ENCODE measurements at places on chromosomes 3 and 15. TPM values are rescaled to one million over a fixed set of nuclear protein-coding genes. Genes with fewer than 3 reads are reported as not detected.

The CEP97 gene
- polyA plus RNA-seq, result 0.78 TPM

GRCh38 chr15:74424901-74425528, 8.7 kb downstream of the SEMA7A start:
- no peaks in the 10 kb centered on the region for H3K27me3 ChIP-seq
- H3K4me3 ChIP-seq, result no peak overlapping the region
- H3K27ac ChIP-seq, result no peak overlapping the region

DNA sequence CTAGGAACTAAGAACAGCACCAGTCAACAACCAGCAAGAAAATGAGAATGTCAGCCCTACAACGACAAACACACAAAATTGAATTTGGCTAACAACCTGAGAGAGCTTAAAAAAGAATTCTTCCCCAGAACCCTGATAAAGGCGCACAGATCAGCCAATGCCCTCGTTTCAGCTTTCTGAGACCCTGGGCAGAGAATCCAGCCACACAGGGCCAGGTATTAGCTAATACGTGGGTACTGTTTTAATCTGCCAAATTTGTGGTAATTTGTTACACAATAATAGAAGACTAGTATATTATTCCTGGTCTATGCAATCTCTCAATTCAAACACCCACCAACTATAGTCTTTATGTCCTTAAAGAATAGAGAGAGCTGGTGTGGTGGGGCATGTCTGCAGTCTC, 291.6 kb upstream of the GADL1 start:
- peaks cover 26% of the 10 kb centered on the region for H3K4me1 ChIP-seq
- no peak overlapping the region for H3K27ac ChIP-seq
- H3K36me3 ChIP-seq, result no peaks in the 10 kb centered on the region
- no peaks in the 10 kb centered on the region for H3K27me3 ChIP-seq
- no peak for DNase-seq
- H3K4me3 ChIP-seq, result no peak overlapping the region

DNA sequence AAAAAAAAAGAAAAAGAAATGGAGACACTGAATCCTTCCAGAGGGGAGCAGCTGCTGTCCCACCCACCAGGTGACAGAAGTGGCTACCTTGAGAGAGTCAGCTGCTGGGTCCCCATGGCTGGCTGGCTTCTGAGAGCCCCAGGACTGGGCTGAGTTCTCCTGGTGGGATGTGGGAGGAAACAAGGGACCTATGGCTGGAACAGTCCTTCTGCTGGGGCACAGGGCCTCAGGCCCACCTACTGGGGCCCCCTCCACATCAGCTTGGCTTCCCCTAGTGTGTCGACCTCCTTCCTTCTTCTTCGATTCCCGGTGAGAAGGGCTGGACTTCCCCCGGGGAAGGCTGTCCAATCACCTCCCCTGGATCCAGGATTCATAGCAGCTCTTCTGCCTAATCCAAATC, 32.3 kb downstream of the PRR20G start:
- no peak for DNase-seq
- no peaks in the 10 kb centered on the region for H3K27me3 ChIP-seq
- no peaks in the 10 kb centered on the region for H3K4me1 ChIP-seq
- H3K36me3 ChIP-seq, result no peaks in the 10 kb centered on the region
- H3K4me3 ChIP-seq, result no peak overlapping the region

DNA sequence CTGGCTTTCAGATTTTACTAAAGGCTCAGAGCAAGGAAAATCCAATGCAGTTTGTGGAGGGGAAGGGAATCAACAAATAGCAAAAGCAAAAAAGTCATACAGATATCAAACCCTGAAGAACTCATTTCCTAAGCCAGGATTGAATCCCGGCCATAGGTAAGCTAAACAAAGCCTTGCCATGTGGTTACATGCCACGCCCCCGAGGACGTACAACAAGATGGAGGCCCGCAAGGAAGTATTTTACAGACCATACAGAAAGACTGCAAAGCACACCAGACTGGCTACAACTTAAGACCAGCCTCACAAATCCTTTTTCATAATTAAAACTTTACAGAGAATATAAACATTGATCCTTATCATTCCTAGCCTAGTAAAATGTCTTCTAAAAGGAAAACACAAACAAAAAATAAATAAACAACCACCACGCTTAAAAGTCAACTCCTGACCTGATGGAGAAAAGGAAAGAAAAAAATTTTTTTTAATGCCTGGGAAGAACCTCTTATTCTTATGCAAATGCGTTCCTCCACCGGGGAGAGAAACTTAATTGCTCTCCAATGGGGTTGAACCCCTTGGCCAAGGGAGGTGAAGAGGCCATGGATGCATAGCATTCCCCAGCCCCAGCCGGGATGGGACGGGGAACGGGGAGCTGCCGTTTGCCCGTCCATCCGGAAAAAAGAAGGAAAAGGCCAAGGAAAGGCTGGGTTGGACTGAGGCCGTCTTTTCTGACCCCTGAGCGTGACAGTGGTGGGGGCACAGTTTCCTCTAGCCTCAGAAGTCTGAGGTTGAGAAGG, 39.3 kb downstream of the IL1RAP start:
- no peak for DNase-seq
- H3K4me1 ChIP-seq, result peaks cover 22% of the 10 kb centered on the region
- no peak overlapping the region for H3K4me3 ChIP-seq
- H3K27ac ChIP-seq, result no peak overlapping the region

The REC114 gene
- not detected for polyA plus RNA-seq

DNA sequence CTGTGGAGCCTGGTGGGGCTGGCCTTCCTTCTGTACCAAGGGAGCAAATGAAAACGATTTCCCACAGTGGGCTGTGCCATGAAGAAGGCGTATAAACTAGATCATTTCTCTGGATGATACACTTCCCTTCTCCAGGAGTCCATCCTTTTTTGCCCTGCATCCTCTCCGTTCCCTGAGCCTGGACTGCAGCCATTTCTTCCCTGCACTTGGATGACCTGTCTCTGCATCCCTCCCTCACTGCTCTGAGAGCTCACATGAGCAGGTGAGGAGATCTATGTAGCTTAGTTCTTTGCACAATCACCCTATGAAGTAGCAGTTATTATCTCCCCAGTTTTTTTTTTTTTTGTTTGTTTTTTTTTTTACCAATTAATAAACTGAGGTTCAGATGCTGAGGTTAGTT, 46.7 kb downstream of the IQSEC1 start:
- H3K27ac ChIP-seq, result no peak overlapping the region
- no peaks in the 10 kb centered on the region for H3K27me3 ChIP-seq
- H3K4me3 ChIP-seq, result no peak overlapping the region
- no peak for DNase-seq
- no peaks in the 10 kb centered on the region for H3K36me3 ChIP-seq
- no peaks in the 10 kb centered on the region for H3K4me1 ChIP-seq

- no peak overlapping the region for H3K4me3 ChIP-seq
- no peaks in the 10 kb centered on the region for H3K4me1 ChIP-seq
- no peak for DNase-seq
- no peaks in the 10 kb centered on the region for H3K27me3 ChIP-seq
Measured at GRCh38 chr15:38049891-38050290, 115.5 kb downstream of the TMCO5A start.

- no peaks in the 10 kb centered on the region for H3K36me3 ChIP-seq
- H3K4me1 ChIP-seq, result peaks cover 35% of the 10 kb centered on the region
- H3K27me3 ChIP-seq, result no peaks in the 10 kb centered on the region
- H3K4me3 ChIP-seq, result no peak overlapping the region
- DNase-seq, result no peak
- no peak overlapping the region for H3K27ac ChIP-seq
Measured at GRCh38 chr3:123423031-123423430, 25.9 kb downstream of the ADCY5 start.

DNA sequence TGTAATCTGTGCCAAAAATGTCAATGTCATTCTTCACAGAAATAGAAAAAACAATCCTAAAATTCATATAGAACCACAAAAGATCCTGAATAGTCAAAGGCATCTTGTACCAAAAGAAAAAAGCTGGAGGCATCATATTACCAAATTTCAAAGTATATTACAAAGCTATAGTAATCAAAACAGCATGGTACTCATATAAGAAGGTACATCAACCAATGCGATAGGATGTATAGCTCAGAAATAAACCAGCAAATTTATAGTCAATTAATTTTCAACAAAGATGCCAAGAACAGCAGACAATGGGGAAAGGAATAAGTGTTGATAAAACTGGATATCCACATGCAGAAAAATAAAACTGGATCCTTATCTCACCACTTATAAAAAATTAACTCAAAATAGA, 150.5 kb upstream of the PRICKLE2 start:
- no peaks in the 10 kb centered on the region for H3K27me3 ChIP-seq
- no peaks in the 10 kb centered on the region for H3K4me1 ChIP-seq
- DNase-seq, result no peak
- H3K36me3 ChIP-seq, result no peaks in the 10 kb centered on the region
- no peak overlapping the region for H3K27ac ChIP-seq

DNA sequence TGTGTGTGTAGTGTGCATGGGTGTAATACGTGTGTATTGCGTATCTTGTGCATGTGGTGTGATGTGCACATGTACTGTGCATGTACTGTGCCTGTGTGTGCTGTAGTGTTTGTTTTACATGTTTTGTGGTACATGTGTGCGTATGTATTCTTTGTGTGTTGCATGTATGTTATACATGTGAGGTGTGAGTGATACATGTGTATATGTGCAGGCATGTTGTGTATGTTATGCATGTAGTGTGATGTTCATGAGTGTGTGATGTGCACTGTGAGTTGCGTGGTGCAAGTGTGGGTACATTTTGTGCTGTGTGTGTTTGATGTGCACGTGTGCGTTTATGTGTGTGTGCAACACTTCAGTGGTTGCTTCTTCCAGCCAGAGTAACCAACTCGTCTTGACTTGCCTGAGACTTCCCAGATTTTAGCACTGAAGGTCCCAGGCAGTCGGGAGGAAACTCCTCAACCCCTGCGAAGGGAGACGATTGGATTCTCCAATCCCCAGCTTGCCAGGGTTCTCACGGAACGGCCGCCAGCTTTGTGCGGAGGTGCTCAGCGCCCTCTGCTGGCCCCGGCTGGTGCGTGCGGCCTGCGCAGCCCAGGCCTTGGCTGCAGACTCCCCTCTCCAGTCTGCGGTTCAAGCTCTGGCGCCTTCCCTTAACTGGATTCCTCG, 3.6 kb downstream of the GALNT15 start:
- H3K4me1 ChIP-seq, result no peaks in the 10 kb centered on the region
- H3K27me3 ChIP-seq, result no peaks in the 10 kb centered on the region
- H3K36me3 ChIP-seq, result no peaks in the 10 kb centered on the region
- H3K27ac ChIP-seq, result no peak overlapping the region

- no peak for DNase-seq
- H3K27ac ChIP-seq, result no peak overlapping the region
- no peaks in the 10 kb centered on the region for H3K27me3 ChIP-seq
- H3K36me3 ChIP-seq, result no peaks in the 10 kb centered on the region
- no peak overlapping the region for H3K4me3 ChIP-seq
Measured at GRCh38 chr3:184581331-184581855, 19.8 kb downstream of the EPHB3 start.

DNA sequence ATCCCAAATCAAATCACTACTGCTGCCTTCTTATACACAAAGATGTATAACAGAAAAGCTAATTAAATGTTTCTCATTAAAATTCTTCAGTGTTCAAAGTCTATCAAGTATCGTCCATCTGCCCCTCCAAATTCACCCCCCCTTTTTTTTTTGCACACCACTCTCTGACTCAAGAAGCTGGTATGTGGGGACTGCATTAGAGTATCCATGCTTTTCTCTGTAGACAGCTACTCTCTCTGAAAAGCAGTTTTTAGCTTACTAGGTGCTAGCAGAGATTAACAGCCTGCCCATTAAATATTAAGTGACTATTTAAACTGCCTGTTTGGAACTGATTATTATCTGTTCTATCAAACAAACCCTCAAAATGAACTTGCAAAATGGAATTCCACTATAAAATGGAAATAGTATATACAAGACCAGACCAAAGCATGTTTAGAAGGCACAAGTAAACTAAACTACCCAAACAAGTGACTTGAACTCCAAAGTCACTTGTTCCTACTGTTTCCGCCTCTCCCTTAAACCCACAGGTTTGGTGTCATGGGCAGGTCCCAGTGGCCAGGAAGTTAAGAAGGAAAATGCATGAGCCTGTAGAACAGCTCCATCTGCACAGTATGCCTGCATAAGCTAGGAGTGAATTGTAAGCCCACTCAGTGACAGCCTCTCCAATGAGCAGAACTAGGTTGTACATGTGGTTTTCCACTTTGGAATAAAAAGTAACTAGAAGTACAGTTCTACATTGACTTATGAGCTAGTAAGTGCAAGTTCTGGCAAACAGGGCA, 32.5 kb downstream of the GBE1 start:
- DNase-seq, result no peak
- no peaks in the 10 kb centered on the region for H3K27me3 ChIP-seq
- no peak overlapping the region for H3K27ac ChIP-seq
- H3K36me3 ChIP-seq, result no peaks in the 10 kb centered on the region

DNA sequence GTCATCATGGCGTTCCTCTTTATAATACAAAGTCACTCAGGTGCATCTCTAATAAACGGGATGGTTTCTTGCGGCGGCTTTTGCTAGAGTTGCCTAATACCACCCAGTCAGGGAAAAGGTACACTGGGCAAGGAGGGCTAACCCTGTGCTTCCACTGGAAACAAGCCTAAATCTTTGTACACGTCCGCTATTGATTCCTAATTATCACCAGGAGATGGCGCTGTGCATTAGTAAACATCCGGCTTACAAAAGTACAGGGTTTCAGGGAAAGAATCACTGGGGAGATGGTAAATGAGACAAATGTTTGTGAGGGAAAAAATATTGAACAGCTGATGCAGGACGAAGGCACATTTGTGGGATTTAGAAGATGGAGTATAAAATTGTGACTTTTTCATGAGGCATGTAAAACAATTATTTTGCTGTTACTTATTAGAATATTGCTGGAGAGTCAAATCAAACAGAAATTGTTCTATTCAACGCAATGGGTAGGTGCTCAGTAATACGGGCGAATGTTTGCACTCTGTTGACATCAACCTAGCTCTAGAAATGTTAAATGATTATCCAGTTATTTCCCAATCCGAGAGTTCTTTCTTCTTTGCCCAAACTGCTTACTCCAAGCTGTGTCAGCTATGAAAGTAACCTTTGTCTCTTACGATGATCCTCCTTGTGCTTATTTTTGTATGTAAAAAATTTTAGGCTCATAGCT, 50.6 kb downstream of the GMNC start:
- peaks cover 16% of the 10 kb centered on the region for H3K4me1 ChIP-seq
- no peaks in the 10 kb centered on the region for H3K27me3 ChIP-seq
- H3K36me3 ChIP-seq, result no peaks in the 10 kb centered on the region

The BFSP2 gene
- 0.42 TPM for polyA plus RNA-seq

DNA sequence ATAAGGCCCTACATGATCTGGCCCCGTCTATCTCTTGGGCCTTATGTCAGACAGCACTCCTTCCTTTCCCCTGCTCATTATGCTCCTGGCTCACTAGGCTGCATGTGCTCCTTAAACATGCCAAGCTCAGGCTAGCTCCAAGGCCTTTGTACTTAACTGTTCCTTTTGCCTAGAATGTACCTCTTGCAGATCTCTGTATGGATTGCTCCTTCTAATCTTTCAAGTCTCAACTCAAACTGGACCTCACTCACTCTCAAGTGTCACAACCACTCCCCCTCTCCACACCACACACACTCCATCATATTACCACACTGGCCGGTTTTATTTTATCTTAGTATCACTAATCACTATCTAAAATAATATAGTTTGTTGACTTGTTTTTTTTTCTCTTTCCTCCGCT, 36.4 kb downstream of the ZMAT3 start:
- H3K36me3 ChIP-seq, result peaks cover 6% of the 10 kb centered on the region
- H3K27me3 ChIP-seq, result no peaks in the 10 kb centered on the region
- no peak overlapping the region for H3K27ac ChIP-seq
- no peaks in the 10 kb centered on the region for H3K4me1 ChIP-seq
- DNase-seq, result no peak
- H3K4me3 ChIP-seq, result no peak overlapping the region
